Neuronal stem cell (in vitro differentiated cells): ENCODE measurements at places on chromosomes 11 and 22.

GRCh38 chr11:93842461-93842860 lies 8.0 kb downstream of the VSTM5 start:
- DNase-seq, result no peak

- no peak for DNase-seq
These were observed 18.8 kb upstream of the MAML2 start for GRCh38 chr11:96361778-96362177.

GRCh38 chr11:77968337-77968736 lies 26.1 kb downstream of the INTS4 start:
- no peak for DNase-seq

GRCh38 chr11:30326114-30326778 lies 3.3 kb downstream of the ARL14EP start:
- no peak for DNase-seq

- no peak for DNase-seq
These were observed 17.4 kb upstream of the ETS1 start for GRCh38 chr11:128604723-128605122.

- DNase-seq, result no peak
These were observed 67.5 kb downstream of the TEAD1 start for GRCh38 chr11:12741671-12742216.

- DNase-seq, result no peak
These were observed 133.0 kb upstream of the CSNK2A3 start for GRCh38 chr11:11486002-11486401.

- DNase-seq, result no peak
These were observed 21.7 kb upstream of the PRDM10 start for GRCh38 chr11:130024361-130024760.

DNA sequence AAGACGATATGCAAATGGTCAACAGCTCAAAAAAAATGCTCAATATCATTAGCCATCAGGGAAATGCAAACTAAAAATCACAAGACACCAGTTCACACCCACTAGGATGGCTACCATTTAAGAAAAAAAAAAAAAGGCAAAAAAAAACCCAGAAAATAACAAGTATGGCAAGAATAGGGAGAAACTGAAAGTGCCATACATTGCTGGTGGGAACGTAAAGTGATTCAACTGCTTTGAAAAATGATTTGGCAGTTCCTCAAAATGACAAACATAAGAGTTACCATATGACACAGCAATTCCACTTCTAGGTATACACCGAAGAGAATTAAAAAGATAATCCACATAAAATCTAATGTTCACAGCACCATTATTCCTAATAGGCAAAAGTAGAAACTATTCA lies 47.5 kb downstream of the PICALM start:
- no peak for DNase-seq

- no peak for DNase-seq
These were observed 45.3 kb downstream of the USP35 start for GRCh38 chr11:78234006-78234405.

DNA sequence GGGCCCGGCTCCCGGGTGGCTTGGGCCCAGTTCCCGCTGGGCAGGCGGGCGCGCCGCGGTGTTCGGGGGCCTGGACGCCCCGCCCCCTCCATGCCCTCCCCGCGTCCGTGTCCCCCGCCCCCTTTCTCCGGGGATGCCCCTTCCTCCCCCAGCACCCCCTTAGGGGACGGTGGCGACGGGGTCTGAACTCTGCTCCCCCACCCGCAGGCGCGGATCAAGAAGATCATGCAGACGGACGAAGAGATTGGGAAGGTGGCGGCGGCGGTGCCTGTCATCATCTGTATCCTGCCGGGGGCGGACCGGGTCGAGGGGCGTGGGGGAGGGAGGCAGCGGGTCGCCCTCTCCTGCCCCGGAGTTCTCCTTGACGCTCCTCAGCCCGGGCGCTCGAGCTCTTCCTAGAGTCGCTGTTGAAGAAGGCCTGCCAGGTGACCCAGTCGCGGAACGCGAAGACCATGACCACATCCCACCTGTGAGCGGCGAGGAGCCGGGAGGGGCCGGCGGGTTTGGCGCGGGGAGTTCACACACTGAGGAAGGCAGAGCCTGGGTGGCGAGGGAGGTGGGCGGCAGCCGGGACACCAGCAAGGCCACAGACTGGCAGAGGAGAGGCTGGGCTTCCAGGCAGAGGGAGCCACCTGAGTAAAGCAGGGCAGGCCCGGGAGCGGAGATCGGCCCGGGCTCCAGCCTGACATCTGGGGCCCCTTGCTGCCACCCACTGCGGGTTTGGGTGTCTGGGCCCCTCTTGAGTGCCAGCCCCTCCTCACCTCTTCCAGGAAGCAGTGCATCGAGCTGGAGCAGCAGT lies 546 bp downstream of the DRAP1 start:
- DNase-seq, result no peak

- DNase-seq, result no peak
These were observed 8.1 kb downstream of the RIC8A start for GRCh38 chr11:215581-216037.

DNA sequence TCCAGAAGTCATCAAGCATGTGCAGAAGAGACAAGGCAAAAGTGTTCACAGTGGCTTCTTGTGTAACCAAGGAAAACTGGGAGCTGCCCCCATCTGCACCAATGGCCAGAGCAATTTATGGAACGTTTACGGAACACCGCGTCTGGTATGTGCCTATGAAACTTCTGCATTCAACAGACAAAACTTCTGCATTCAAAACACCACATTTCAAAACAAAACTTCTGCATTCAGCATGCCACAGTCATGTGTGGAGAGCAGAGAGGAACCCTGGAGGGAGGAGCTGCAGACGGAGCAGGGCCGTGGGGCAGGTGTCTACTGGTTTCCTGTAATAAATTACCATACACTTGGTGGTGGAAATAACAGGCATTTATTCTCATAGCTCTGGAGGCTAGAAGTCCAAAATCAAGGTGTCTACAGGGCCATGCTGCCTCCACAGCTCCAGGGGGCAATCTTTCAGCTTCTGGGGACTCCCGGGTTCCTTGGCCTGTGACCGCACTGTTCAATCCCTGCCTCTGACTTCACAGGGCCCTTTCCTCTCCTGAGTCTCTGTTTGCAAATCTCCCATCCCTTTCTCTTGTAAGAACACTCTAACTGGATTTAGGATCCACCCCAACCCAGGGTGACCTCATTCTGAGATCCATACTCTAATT lies 32.2 kb downstream of the RPL3 start:
- DNase-seq, result no peak

DNA sequence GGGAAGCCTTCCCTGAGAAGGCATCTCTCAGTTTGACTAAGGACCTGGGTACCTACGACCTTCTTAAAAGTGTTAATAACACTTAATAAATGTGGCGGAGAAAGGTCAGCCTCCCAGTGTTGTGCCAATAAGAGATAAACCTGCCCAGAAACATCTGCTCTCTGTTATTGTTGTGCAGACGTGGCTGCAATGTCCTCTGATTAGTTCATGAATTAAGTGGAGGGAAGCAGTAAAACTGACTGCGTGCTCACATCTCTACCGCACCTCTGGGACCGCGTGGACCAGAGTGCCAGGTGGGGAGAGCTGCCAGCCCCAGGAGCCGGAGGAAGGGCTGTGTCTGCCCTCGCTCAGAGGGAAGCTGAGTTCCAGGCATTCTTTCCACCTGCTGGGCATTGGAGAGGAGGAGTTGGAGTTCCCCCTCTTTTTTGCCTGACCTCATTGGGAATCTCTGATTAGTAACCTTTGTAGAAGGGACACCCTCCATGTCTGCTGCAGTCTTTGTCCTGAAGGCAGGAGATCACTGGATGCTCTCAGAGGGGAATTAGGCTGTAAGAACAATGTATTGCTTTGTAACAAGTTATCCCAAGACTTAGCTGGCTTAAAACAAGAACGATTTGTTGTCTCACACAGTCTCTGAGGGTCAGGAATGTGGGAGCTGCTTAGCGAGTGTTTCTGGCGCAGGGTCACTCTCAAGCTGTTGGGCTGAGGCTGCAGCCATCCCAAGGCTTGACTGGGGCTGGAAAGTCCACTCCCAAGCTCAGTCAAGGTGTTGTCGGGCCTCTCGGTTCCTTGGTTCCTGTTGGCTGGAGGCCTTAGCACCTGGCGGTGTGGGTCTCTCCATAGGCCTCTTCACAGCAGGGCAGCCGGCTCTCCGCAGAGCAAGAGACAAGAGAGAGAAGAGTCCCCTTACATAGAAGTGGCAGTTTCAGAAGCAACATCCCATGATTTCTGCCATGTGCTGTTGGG lies 247.6 kb upstream of the TBCEL start:
- DNase-seq, result peak; percentile 50

DNA sequence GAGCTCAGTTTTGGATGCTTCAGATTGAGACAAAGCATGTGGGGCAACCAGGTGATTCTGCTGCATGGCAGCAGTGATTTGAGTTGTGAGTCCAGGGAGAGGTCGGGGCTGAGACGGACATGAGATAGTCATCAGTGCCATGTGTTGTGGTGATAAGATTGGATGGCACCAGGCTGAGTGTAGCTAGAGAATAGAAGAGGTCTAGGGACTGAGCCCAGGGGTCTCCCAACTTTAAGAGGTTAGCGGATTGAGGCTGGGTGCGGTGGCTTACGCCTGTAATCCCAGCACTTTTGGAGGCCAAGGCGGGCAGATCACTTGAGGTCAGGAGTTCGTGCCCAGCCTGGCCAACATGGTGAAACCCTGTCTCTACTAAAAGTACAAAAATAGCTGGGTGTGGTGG lies 6.3 kb upstream of the CTSD start:
- no peak for DNase-seq

- DNase-seq, result no peak
These were observed 89.8 kb downstream of the PLEKHA7 start for GRCh38 chr11:16924462-16924825.

GRCh38 chr22:19666673-19667593 lies 47.4 kb upstream of the SEPTIN5 start:
- DNase-seq, result no peak

DNA sequence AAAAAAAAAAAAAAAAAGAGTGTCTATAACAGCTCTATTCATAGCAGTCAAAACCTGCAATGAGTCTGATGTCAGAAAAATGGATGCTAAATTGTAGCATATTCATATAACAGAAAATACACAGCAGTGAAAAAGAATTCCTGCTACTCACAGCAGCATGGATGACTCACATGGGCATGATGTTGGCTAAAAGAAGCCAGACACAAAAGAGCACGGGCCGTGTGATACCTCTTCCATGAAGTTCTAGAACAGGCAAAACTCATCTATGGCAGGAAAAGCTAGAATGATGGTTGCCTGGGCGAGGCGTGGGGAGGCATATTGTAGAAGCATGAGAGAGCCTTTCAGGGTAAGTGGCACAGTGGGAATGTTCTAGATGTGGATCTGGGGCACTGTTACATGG lies 18.9 kb downstream of the PLAAT3 start:
- no peak for DNase-seq

GRCh38 chr11:117588166-117588810 lies 208.7 kb downstream of the DSCAML1 start:
- DNase-seq, result no peak
